Caki2 (cell line): ENCODE measurements at places on chromosomes 7 and 10.
A peak's percentile ranks its signal among the peaks of the same experiment; 100 is the strongest.

GRCh38 chr10:117519286-117519685, 23.3 kb upstream of the EMX2 start:
- DNase-seq = no peak

DNA sequence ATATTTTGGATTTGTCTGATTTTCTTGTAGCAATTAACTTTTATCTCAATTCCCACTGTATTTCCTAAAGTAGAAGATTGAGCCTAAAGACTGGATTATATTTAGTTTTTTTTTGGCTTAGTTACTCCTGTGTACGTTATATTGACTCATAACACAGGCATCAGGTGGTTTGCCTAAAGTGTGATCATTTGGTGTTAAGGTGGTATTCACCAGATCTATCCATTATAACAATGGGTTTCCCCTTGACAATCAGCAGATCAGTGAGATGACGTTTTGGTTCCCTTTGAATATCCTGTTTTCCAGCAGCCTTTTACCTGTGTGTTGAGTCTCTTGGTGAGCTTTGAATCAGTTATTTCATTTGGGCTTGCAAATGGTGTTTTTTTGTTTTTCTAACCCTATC, 18.1 kb downstream of the MAPK8 start:
- no peak for DNase-seq

- DNase-seq = no peak
These were observed 6.9 kb upstream of the SUN1 start for GRCh38 chr7:825386-825785.

DNA sequence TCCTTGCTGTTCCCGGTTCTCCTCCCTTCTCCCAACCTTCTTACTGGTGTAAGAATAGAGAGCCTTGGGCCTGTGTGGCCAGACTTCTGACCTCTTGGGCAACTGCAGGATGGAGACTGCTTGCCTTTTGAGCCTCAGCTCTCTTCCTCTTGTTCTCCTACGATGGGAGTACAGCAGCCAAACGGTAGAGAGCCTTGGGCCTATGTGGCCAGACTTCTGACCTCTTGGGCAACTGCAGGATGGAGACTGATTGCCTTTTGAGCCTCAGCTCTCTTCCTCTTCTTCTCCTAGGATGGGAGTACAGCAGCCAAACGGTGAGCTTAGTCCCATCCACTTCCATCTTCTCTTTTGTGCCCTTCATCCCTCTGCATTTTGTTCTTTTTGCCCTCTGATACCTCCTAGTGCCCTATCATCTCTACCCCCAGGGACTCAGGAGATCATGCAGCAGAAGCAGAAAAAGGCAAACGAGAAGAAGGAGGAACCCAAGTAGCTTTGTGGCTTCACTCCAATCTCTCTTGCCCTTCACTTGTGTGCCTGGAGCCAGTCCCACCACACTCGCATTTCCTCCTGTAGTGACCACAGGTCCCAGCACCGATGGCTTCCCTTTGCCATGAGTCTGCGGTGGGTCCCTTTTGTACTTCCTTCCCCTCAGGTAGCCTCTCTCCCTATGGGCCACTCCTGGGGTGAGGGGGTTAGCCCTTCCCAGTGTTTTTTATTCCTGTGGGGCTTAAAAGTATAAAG, 15.3 kb downstream of the SLC25A13 start:
- no peak for DNase-seq

DNA sequence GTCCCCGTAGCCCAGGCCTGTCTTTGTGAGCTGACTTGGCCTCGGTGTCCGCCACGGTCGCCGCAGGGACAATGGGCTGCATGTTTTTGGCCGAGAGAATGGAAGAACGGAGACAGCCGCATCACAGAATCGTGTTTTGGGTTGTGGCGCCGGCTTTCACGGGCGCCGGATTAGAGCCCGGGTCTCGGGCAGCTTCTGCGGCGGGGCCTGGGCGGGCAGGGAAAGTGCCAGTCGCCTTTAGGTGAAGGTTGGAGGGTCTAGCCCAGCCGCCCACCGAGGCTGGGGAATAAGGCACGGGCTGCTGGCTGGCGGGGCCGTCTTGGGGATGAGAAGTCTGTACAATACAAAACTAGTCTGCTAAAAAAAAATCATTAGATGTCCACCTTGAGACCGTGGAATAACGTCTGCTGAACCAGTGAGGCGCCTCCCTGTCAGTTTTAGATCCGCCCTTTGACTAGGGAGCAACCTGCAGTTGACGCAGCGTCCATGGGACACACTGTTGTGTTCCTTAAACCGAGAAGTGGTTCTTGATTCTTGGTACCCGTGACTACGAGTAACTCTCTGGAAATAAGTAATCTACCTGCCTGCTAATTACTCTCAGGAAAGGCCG, 577 bp downstream of the DNAJB9 start:
- DNase-seq = peak; percentile 53
